ENCODE measurements at places on chromosomes 7 and 10.

GRCh38 chr10:96367470-96367869 lies 8.7 kb upstream of the OPALIN start:
- DNase-seq: no peak

GRCh38 chr7:25098096-25099046 lies 26.7 kb downstream of the CYCS start:
- peak; percentile 83 for DNase-seq

GRCh38 chr7:159097661-159098423 lies 46.8 kb downstream of the VIPR2 start:
- DNase-seq: no peak

DNA sequence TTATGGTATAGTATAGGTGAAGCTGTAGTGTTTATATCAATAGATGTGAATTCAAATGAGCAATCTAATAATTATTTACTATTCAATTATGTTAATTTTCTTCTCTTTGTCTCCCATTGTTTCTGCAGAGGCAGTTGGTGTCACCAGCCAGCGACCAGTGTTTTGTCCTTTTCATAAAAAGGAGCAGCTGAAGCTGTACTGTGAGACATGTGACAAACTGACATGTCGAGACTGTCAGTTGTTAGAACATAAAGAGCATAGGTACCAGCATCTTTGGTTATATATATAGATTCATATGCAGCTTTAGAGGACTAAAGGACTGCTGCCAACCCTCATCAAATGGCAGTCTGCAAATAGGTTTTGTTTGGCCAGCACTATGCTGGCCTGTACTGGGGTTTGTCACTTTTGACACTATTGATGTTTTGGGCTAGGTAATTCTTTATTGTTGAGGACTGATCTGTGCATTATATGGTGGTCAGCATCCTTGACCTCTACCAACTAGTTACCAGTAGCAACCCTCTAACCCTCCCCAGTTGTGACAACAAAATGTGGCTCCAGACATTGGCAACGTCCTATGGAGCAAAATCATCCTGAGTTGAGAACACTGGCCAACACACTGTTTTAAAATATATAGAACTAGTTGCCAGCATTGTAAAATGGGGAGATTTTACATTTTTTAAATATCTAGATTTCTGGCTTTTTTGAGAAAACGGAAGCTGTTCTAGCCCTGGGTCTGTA lies 59.2 kb downstream of the TRIM24 start:
- no peak for DNase-seq

DNA sequence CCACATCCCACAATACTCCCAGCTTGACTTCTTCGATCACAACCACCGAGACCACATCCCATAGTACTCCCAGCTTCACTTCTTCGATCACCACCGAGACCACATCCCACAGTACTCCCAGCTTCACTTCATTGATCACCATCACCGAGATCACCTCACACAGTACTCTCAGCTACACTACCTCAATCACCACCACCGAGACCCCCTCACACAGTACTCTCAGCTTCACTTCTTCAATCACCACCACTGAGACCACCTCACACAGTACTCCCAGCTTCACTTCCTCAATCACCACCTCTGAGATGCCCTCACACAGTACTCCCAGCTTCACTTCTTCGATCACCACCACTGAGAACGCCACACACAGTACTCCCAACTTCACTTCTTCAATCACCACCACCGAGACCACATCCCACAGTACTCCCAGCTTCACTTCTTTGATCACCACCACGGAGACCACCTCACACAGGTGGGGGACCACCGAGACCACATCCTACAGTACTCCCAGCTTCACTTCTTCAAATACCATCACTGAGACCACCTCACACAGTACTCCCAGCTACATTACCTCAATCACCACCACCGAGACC lies 8.6 kb downstream of the MUC3A start:
- no peak for DNase-seq

GRCh38 chr7:55177068-55177530 lies 158.3 kb downstream of the EGFR start:
- no peak for DNase-seq

DNA sequence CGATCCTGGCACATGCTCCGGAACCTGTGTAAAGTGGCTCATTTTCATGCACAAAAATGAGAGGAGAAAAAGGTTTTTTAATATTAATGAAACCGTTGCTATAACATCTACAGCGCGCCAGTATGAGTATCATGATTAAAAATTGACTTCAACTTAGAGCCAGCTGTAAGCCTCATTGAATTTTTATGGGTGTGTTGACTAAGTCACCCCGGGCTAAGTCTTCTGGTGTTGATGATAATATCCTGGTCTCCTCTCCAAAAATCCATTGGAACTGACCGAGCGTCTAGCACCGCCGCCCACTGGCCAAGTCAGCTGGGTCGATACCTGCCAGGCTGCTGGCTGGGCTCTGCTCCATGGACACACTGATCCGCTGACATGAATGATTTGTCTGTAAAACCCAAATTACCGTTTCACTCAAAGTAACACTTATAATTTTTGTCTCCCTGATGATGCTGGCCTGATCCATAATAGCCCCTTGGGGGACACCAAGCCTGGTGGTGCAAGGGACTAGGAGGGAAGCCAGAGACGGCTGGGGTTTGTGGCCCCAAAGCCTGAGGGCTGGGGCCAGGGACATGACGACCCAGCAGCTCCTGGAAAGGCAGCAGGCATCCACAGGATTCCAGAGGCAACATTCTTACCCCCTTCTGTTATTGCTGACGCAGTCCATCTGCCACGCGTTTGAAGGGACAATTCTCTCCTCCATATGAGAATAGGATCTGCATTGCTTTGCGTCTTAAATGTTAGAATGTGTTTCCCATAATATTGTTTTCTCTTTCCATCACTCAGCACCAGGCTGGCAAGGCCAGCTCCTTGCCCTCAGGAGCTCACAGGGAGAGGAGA lies 131.0 kb upstream of the PPP2R2D start:
- no peak for DNase-seq

DNA sequence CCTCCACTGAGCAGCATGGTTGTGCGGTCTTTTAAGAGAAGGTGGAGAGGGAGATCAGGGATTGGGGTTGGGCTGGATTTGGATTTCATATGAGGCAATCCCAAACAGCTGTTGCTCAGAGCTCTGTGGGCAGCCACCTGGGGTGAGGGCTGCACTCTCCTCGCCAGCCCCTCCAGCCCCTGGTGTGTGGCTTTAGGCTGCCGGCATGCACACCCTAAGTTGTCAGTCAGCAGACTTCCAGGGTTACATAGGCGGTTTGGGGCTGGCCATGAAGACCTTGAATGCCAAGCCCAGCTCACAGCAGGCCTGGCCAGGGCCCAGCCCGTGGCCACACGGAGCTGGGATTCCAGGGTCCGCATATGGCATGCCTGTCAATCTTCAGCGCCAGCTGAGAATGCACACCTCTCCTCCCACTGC lies 54.8 kb downstream of the ZMIZ1 start:
- DNase-seq: no peak

GRCh38 chr7:116340943-116341907 lies 130.9 kb downstream of the TES start:
- DNase-seq: no peak

- peak; percentile 65 for DNase-seq
These were observed 7.9 kb upstream of the EN2 start for GRCh38 chr7:155449869-155450557.

DNA sequence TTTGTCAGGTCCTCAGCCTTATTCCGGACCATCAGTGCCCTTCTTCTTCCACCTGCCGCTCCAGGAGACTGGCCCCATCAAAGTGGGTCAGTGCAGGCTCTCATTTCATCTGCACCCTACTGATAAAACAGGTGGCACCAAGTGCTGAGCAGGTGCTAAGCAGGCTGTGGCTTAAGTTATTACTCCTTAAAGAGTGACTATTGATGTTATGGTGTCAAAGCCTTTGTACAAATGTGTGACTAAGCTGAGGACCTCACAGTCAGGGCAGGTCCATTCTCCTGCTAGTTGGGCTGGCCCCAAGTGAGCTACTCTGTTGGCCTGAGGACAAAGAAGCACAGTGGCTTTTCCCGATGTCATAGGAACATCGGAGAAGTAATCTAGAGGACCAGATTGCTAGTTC lies 11.2 kb upstream of the CALD1 start:
- no peak for DNase-seq

DNA sequence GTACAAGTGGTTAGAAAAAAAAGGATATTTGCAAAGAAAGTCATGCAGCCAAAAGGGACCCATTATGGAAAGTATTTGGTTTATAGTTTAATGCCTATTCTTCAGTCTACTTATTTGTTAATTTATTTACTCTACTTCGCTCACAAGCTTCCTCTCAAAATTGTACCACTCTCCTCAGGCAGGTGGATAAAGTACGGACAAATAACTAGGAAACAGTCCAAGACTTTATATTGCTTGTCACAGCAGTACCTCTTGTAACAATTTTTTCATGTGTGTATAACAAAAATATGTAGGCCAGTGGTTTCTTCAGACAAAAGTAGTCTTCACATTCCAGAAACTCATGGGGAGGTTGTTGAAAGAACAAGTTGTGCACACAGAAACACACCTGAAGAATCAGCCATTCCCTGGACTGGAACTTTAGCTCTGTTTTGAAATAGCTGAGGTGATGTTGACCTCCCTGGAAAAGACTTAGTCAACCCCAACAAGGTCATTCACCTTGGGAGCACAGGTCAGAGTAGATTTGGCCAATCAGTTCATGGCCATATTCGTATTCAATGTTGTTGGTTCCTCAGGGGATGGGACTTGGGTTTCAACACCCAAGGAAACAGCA lies 73.4 kb downstream of the TES start:
- DNase-seq: no peak

GRCh38 chr7:127933146-127933545 lies 98.1 kb downstream of the LRRC4 start:
- no peak for DNase-seq

DNA sequence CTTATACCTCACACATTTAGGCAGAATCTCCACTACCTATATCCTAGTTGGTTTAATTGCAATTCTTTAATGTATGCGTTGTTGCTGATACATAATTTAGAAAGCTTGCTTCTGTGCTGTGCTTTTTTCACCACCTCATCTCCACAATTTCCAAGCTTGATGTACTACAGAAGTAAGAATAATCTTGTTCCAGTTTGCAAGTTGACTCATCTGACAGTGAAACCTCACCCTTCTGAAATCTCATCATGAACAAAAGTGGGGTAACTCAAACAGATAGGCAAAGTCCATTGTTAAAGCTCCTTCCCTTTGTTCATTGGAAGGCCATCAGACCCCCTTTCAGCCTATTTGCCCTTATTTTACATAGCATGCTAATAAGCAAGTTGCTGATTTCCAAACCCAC lies 13.6 kb downstream of the EIF4EBP2 start:
- DNase-seq: no peak

- no peak for DNase-seq
These were observed 13.8 kb upstream of the ZCCHC24 start for GRCh38 chr10:79459243-79459642.

DNA sequence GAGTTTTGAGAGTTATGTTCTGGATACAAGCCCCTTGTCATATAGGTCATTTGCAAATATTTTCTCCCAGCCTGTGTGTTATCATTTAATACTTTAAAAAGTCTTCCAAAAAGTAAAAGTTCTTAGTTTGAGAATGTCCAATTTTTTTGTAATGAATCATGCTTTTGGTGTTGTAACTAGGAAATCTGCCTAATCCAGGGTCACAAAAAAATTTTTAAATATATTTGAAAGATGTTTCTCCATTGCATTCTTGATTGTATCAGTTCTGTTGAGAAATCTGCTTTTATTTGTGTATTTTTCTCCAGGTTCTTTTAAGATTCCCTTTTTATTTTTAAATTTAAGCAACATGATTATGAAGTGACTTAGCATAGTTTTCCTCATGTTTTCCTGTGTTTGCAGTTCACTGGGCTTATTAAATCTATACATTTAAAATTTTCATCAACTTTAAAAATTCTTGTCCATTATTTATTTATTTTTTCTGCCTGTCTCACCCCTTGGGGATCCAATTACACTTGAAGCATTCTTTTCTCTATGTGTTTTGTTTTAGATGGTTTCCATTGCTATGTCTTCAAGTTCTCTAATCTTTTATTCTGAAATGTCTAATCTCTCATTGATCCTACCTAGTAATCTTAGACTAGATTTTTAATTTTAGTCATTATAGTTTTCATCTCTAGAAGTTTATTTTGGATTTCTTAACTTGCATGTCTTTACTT lies 47.0 kb downstream of the CCDC71L start:
- no peak for DNase-seq

GRCh38 chr7:44415047-44415446 lies 75.4 kb downstream of the NUDCD3 start:
- no peak for DNase-seq

GRCh38 chr7:106270122-106270977 lies 14.4 kb downstream of the NAMPT start:
- DNase-seq: no peak

DNA sequence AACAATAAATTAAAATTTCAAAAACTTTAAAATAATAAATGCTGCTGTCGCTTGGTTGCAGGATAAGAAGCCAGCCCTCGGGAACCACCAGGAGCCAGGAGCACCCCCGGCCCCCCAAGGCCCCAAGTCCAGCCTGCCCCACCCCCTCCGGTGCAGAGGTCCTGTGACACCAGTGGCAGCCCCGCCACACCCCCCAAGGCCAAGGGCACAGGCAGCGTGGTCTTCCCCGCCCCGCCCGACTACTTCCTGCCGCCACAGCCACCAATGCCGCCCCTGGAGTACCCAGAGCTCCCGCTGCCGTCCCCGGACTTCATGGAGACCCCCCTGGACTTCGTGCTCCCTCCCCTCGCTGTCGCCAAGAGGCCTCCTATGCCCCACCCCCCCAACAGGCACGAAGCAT lies 44.5 kb upstream of the PDSS1 start:
- no peak for DNase-seq

GRCh38 chr7:157856873-157857577 lies 520.2 kb downstream of the DNAJB6 start:
- no peak for DNase-seq

DNA sequence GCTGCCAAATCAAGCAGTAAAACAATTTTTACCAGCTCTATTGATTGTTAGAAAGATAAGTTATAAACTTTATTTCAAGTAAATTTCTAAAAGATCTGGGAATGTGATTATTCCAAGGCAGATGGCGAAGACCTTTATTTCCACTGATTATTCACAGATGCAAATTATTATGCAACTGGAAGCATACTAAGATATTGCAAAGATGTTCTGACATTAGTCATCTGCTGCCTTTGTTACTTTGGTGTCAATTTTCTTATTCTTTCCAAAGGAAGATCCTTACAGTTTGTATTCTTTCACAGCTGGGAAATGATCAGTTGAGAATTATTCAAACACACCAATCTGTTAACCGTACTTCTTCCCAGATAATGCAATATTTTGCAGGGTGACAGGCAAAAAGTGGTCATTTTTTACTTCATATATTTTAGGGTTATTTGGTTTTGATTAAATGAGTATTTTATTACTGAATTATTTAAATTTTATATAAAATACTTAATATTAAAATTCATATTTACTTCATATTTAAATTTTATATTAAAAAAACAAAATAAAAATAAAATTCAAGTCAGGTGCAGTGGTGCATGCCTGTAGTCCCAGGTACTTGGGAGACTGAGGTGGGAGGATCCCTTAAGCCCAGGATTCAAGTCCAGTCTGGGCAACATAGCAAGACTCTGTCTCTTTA lies 171.3 kb downstream of the FZD1 start:
- no peak for DNase-seq

- no peak for DNase-seq
These were observed 126.5 kb downstream of the GFRA1 start for GRCh38 chr10:116146372-116147140.

GRCh38 chr7:149604521-149604920 lies 106.9 kb upstream of the ZNF746 start:
- no peak for DNase-seq

GRCh38 chr7:155228894-155229293 lies 68.8 kb upstream of the INSIG1 start:
- DNase-seq: no peak

- DNase-seq: no peak
These were observed 153.8 kb upstream of the PLXNA4 start for GRCh38 chr7:132730105-132730504.
